EL (cell line): ENCODE measurements at places on chromosomes 2 and 18.

DNA sequence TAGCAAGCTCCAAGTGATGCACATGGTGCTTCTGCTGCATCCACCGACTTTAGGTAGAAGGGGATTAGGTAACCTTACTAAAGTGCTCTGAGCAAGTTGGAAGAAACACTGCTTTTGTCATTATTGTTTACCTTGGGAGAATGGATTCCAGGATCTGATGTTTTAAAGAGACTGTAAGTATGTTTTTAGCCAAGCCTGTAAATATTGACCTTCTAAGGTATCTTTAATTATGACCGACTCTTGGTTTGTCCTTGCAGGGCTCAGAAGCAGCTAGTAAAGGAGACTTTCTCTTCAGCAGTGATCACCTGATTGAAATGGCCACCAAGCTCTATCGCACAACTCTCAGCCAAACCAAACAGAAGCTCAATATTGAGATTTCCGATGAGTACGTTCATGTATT lies 170.7 kb downstream of the MYO1B start:
- no peak for DNase-seq

- no peak for DNase-seq
Measured at GRCh38 chr2:109134741-109135358, 5.8 kb downstream of the SH3RF3 start.

DNA sequence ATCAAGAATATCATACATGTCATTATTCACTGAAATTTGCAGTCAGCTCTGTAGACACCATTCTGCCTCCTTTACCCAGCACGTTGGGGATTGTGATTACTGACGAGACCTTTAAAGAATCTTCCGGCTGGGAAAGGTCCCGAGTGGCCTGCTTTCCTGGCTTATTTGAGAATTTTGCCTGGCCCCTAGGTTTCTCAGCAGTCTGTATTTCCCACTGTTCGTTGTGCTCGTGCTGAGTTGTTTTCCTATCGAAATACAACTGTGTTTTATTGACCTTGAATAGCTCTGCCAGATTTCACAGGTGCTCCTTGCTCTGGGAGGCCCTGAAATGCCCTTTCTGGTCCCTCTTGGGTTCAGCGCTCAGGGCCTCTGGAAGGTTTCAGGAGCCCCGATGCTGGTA lies 94.9 kb downstream of the AGAP1 start:
- DNase-seq: no peak

DNA sequence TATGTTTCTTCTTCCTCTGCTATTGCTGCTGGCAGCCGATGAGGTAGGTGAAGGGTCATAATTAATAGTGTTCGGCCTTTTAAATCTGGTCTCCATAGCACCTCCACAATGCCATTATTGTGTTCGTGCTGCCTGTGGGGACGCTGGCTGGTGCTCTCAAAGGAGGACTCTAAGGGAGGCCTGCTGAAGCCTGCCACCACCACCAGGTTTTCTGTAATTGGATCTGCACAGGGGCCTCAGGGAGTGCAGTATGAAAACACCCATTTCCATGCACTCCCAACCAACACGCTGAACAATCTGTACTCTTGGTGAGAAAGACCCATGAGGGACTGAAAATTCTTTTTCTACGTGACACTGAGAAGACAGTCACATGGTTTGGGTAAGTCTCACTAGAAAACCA lies 17.6 kb upstream of the CLIP4 start:
- no peak for DNase-seq

- DNase-seq: peak; percentile 87
Measured at GRCh38 chr2:41933585-41934320, 114.1 kb upstream of the PKDCC start.

GRCh38 chr2:188695953-188696352 lies 278.2 kb upstream of the COL3A1 start:
- peak; percentile 77 for DNase-seq

DNA sequence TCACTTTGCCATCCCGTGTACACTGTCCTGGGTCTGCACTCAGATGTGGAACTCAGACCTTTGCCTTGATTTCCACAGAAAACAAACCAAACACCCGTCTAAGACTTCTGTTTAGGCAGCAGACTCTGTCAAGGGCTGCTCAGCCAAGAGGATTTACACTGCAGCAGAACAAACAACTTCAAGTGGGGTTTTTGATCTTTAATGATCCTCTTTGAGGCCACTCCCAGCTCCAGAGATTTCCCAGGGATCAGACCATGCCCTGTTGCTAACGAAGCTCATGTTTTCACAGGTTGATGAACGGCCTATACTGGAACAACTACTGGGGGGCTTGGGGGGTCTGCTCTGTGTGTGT lies 52.5 kb upstream of the LGALSL start:
- DNase-seq: no peak

DNA sequence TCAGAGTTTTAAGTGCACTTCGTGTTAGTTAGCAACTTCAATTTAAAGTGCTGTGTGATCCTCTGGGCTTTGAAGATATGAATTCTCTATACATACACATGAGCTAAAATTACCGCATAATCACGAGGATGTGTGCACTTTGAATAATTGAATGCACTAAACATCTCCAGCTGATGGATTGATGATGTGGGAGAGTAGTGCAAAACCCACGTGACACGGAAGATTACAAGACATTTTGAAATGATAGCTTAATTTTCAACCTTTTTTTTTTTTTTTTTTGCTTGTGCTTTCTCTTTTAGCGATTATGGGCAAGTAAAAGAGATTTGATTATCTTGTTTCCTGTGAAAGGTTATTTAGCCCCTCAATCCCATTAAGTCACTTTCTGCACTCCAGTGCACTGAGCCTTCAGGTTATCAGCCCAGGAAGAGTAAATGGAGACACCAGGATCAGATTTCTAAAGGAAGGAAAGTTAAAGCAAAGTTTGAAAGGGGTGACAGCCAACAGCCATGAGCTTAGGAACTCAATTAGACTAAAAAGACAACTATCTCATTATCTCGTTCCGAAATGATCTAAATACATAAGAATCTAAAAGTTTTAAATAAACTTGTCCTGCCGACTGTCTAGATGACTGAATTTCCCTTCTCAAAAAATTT lies 81.6 kb downstream of the CDK15 start:
- DNase-seq: peak; percentile 8

- no peak for DNase-seq
Measured at GRCh38 chr2:120448961-120449810, 103.2 kb downstream of the INHBB start.

DNA sequence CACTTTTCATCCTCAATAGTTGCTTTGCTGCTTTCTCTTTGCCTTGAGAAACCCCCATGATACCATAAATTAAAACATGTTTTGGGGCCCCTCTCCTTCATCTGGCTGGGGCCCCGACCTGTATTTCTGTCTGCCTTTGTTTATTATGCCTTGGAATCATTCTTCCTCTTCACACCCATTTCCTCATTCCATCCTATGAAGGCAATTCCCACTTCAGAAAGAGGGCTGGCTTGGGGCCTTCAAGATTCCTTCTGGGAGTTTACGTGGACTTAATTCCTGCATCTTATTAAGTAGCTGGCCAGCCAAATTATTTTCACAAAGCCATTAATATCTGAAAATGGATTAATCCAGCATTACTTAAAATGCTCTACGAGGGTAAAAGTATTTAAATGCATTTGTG lies 6.8 kb upstream of the LRRTM1 start:
- no peak for DNase-seq

GRCh38 chr2:231685349-231686191 lies 22.8 kb upstream of the PTMA start:
- DNase-seq: no peak

GRCh38 chr18:22311301-22311700 lies 106.4 kb downstream of the CTAGE1 start:
- peak; percentile 47 for DNase-seq

- peak; percentile 66 for DNase-seq
Measured at GRCh38 chr2:161414042-161415033, 1.8 kb upstream of the TBR1 start.

GRCh38 chr2:120473522-120474271 lies 127.8 kb downstream of the INHBB start:
- no peak for DNase-seq

GRCh38 chr2:65576861-65577601 lies 144.6 kb upstream of the SPRED2 start:
- DNase-seq: peak; percentile 94

DNA sequence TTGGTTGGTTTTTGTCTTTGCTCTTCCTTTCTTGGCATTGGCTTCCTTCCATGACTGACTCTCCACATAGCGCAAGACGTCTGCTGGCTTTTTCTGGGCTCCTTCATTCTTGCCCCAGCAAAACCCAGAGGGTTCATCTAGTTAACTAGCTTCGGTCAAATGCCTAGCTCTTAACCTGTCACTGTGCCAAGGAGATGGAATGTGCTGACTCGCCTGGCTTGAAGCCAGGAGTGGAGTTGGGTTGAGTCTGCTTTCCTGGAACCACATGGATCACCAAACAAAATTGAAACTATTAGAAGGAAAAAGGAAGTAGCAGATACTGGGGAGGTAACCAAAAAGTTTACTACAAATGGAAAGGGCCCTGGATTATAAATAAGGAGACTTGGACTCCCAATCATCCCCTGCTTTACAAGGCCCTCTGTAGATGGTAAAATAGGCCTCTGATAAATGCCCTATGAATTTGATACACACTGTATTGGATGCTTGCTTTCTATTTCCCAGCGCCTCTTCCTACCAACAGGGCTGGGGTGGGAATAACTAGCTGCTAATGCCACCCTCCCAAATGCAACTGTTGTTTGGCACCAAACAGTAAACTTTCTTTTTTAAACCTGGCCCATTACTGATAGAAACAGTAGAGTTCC lies 11.3 kb downstream of the MALT1 start:
- DNase-seq: peak; percentile 88

DNA sequence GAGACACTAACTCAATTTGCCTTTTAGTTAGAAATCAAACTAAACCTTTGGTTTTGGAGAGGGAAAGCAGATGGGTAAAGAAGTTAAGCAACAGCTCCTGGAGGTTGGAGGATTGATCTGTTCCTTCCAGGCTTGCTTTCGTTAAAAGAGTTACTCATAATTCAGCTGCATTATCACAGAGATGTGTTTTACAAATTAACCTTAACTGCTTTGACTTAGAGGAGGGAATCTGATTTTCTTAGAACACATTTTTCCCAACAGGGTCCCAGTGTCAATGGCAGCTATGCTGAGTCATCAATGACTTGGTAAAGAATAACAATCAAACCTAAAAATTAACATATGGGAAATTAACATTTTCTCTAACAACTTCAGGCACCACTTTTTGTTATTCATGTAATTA lies 113.4 kb downstream of the COPS8 start:
- DNase-seq: peak; percentile 48

DNA sequence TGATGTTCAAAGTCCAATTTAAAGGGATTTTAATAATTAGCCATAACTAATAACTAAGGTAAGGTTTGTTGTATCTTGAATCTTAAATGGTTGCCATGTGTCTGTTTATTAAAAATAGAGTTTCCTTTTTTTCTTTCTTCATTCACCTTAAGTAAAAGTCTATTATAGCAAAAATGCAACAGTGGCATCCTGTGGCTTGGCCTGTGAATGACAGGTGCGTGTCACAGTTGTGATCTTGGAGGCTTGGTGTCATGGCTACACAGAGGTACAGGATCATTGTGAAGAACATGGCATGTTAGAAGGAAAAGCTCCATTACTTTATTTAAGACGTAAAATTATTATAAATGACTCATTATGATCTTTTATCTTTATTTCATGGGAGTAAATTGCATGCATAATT lies 246.1 kb downstream of the BCL2 start:
- DNase-seq: no peak

DNA sequence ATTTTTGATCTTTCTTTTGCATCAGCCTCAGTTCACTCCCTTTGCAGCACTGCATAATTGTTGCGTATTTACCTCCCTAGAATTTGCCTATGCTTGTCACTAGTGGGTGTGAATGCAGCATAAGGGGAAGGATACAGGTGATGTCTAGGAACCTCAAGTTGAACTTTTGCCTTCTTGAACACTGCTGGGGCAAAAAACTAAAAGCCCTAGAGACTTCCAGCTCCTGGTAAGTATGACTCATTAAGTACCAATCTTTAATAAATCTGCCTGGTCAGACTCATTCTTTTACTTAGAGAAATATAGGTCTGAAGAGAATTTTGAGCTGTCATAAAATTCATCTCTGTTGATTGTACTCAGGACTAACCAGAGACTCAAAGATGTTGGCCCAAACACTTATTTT lies 547.3 kb upstream of the FANCL start:
- no peak for DNase-seq

DNA sequence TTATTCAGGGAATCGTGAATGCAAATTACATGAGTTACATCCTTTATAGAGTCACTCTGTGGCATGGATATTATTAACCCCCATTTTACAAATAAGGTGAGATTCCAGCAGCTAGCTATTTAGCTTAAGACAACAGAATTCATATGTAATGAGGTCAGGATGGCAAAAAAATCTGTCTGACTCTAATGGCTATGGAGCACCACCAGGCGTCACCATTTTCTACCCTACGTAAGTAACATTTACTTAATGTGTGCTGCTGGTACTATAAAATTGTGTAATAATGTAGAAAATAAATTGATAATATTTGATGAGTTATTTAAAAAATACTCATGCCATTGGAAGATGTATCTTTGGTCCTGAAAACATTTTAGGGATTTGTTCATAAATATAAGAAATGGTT lies 2040.1 kb upstream of the LRRTM1 start:
- DNase-seq: no peak

DNA sequence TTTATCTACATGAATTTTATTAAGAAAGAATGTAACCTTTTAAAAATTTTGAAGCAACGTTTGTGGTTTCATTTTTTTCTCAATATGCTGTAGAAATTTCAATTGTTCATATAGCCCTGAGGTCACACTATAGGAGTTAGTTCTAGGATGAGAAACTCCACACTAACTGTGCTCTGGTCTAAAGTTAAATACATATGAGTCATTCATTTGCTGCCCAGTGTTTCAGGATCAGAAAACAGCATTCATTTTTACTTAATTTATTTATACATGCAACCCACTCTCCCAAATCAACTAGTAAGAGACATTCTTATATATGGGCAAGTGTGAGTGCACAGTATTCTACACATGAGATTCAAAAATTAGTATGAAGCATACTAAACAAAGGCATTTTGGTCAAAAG lies 137.9 kb downstream of the DOCK10 start:
- peak; percentile 43 for DNase-seq

GRCh38 chr2:174024524-174025270 lies 59.5 kb upstream of the SP3 start:
- DNase-seq: peak; percentile 60

GRCh38 chr2:134360745-134361487 lies 107.0 kb downstream of the MGAT5 start:
- no peak for DNase-seq

GRCh38 chr18:8657050-8657820 lies 48.0 kb downstream of the RAB12 start:
- DNase-seq: no peak

DNA sequence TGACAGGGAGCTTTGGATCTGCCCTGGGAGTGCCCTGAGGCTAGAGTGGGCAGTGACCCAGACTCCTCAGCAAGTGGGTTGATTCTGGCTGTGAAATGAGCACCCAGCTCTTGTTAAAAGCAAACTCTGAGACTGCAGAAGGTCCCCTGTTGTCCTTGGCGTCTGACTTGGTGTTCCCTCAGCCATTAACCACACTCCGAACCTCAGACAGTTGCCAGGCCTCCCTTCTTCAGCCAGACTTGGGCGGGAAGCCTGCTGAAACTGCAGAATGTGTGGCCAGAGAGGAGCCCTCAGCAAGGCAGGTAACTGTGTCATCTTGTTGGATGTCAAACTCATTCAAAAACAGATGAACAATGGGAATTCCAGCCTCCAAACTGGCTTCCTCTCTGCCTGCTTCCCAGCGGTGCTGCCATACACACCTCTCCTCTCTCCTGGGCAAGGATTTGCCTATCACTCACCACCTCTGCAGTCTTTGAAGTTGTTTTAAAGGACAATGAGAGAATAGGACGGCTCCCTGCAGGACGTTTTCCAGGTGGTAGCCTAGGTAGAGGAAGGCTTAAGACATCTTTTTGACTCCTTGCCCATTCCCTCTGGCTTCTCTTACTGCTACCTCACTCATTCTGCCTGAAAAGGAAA lies 38.9 kb upstream of the B3GNT2 start:
- no peak for DNase-seq
